Activated T-helper 9 cell treated with anti-CD3 and anti-CD28 coated beads, Interleukin-2, amount 50 U/mL, for 16 hours (primary cell): ENCODE measurements at places on chromosomes 12 and 14.

- no peak for DNase-seq
Measured at GRCh38 chr14:78902010-78902623, 731.9 kb downstream of the NRXN3 start.

DNA sequence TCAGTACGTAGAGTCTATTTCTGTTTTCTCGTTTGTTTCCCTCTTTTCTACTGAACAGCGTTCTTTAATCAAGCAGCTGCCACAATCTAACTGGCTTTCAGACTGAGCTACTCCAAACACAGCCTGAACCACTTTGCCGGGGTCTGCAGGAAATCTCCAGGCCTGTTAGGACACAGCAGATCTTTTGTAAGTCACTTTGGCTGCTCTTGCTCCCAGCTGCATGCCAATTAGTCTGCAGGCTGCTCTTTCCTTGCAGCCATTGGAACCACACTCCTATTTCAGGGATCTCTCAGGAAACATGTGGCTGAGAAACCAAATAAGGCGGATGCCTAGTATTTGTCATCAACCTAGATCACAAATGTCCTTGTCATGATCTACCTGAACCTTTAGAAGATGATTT, 73.6 kb downstream of the TMTC1 start:
- DNase-seq: no peak

GRCh38 chr12:130496516-130497120, 158.9 kb downstream of the PIWIL1 start:
- no peak for DNase-seq

DNA sequence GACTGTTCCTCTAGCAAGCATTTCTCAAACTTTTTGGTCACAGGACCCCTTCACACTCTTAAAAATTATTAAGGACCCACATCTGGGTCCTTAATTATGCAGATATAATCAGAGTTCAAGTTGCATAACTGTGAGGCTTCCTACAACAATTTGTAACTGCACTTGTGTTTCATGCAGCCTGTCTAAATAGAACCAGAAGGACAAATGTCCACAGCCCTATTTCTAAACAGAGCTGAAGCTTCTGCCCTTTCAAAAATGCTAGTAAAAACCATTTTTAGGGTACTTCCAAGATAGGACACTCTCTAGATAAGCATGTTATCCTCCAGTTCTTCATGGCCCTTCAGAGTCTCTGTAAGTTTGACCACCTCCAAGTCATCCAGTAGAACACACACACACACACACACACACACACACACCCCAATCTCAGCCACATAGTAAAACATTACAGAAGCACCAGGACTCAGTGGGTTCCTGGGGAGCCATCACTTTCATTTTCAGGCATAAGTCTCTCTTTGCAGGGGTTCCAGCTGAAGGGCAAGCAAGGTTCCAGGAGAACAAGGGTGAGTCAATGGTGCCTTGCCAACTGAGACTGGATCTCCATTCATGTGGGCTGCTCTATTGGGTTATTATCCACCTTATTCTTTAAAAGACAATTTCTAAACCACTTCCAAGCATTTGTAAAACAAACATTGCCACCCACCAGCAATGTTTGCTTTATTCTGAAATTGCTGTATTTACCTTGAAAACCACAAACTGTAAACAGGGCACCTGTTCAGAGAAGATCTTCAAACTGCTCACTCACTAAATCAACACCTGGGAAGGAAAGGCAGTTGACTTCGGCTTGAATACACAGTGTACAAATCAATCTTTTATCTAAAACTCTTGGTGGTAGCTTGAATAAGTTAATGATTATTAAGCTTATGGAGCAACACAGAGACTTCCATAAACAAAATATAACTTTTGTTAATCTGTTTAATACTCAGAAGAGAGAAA, 64.1 kb downstream of the ITPR2 start:
- DNase-seq: no peak
